ENCODE measurements at places on chromosomes 4 and X. TPM values are rescaled to one million over a fixed set of nuclear protein-coding genes. Genes with fewer than 3 reads are reported as not detected.

- no peak overlapping the region for H3K27ac ChIP-seq
- no peaks in the 10 kb centered on the region for H3K27me3 ChIP-seq
Observed at GRCh38 chrX:153924149-153924861, 1.8 kb downstream of the ARHGAP4 start.

- DNase-seq, result no peak
- peaks cover 10% of the 10 kb centered on the region for H3K36me3 ChIP-seq
- no peak overlapping the region for H3K4me3 ChIP-seq
- no peaks in the 10 kb centered on the region for H3K4me1 ChIP-seq
- no peak overlapping the region for H3K27ac ChIP-seq
- no peaks in the 10 kb centered on the region for H3K27me3 ChIP-seq
Observed at GRCh38 chrX:7100022-7100421, 47.5 kb upstream of the STS start.

GRCh38 chr4:122665161-122665929, 44.5 kb upstream of the IL21 start:
- H3K4me1 ChIP-seq, result no peaks in the 10 kb centered on the region
- H3K4me3 ChIP-seq, result no peak overlapping the region
- H3K27ac ChIP-seq, result no peak overlapping the region
- no peaks in the 10 kb centered on the region for H3K36me3 ChIP-seq
- no peak for DNase-seq

DNA sequence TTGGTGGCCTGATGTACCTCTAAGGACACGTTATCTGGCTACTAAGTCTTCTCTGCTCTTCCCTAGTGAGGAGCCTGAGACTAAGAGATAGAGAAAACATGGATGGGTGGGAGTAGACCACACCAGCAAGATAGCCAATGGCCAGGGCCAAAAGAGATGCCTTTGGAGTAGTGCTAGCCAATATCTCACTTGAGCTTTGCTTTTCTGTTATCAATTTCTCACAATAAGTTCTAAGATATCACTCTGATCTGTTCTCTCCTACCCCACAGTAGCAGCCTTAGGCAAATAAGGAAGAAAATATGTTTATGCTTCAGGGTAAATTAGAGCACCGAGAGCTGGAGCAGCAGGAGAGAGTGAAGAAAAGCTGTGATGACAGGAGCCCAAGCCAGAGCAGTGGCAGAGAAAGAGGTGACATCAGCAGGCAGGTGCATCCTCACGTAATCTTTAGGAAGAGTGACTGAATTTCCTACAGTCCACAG, 343.9 kb upstream of the NOCT start:
- H3K4me1 ChIP-seq, result no peaks in the 10 kb centered on the region
- no peaks in the 10 kb centered on the region for H3K27me3 ChIP-seq
- no peaks in the 10 kb centered on the region for H3K36me3 ChIP-seq
- no peak for DNase-seq

- H3K4me1 ChIP-seq, result no peaks in the 10 kb centered on the region
- no peaks in the 10 kb centered on the region for H3K36me3 ChIP-seq
- H3K27ac ChIP-seq, result no peak overlapping the region
- no peaks in the 10 kb centered on the region for H3K27me3 ChIP-seq
Observed at GRCh38 chrX:434946-435345, 48.2 kb upstream of the PPP2R3B start.

GRCh38 chrX:154890990-154891639, 5.0 kb downstream of the F8A1 start:
- H3K4me3 ChIP-seq, result no peak overlapping the region
- no peaks in the 10 kb centered on the region for H3K36me3 ChIP-seq
- no peaks in the 10 kb centered on the region for H3K27me3 ChIP-seq
- H3K27ac ChIP-seq, result no peak overlapping the region

SGCB gene
- polyA plus RNA-seq, result 11.6 TPM

F8A1 gene
- polyA plus RNA-seq, result 13.0 TPM

DNA sequence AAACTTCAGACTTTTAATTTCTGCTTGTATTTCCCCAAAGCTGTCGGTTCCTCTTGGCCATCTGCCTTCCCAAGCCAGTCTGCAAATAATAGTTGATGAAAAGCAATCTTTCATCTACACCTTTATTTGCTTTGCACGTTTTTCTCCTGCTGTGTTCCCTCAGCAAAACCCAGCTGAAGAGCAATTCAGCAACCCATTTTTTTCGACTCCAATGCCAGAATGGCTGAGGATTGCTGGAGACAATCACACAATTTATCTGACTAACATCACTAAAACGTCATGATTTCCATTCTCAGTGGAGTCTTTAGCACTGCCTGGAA, 94.3 kb downstream of the GPRIN3 start:
- no peak overlapping the region for H3K4me3 ChIP-seq
- H3K4me1 ChIP-seq, result no peaks in the 10 kb centered on the region
- DNase-seq, result no peak

KCNIP4 gene
- polyA plus RNA-seq, result 0.05 TPM

ADGRG2 gene
- 0.30 TPM for polyA plus RNA-seq
